Stimulated activated CD8-positive, alpha-beta memory T cell treated with anti-CD3 and anti-CD28 coated beads, Interleukin-4, amount 100 ng/mL, for 24 hours (primary cell): ENCODE measurements at places on chromosomes 5 and 9.

DNA sequence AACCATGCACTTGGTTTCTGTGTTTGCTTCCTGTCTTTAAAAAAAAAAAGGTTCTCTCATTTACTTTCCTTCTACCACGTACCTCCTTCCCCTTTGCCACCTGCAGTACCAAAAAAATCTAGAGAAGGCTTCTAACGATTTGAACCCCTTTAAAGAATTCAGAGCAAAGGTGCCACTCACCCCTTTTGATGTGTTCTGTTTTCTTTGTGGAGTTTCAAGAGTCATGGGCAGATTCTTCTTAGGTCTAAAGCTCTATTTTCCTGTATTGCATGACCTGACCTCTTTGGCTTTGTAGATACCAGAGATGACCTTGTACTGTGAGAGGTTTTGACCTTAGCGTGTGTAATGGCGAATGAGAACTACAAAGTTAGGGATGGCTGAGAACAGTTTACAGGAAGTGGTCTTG, 29.0 kb downstream of the TXNDC8 start:
- DNase-seq = no peak

DNA sequence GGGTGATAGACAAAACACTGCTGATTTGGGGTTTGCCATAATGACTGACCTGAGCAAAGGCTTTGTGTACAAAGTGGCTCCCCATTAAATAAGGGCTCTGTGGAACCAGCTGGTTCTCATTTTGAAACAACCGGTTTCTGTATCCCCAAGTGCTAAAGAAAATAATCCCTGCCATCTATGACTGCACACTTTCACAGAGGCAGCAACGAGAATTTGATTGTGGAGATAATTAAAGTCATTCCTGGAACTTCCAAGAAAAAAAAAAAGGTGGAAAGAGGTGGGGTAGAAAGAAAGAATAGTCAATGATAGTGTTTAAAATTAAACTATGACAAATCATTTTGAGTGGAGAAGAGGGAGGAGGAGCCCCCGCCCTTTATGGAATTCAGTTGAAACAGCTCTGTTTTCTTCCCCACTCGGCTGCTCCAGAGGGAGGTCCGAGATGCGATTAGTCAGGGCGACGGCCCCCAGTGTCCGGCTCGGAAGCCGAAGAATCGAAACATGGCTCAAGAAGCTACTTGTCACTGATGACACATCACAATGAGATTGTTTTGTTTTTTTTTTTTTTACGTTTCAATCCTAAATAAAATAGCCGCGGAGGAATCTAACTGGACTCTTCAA, 38.4 kb downstream of the EBF1 start:
- no peak for DNase-seq

DNA sequence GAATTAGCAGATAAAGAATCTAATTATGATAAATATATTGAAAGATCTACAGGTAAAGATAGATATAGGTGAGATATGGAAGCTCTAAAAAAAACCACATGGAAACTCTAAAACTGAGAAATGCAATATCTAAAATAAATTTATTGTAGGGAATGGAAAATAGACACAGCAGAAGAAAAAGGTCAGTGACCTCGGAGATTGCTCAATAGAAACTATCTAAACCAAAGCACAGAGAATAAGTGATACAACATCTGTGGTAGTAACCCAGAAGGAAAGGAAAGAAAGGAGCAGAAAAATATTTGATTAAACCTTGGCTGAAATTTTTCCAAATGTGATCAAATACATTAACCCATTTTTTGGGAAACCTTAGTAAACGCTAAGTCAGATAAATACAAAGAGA, 43.1 kb upstream of the GLIPR2 start:
- no peak for DNase-seq

- DNase-seq = no peak
Observed at GRCh38 chr5:135306557-135306956, 92.5 kb downstream of the MACROH2A1 start.
